Stimulated activated CD8-positive, alpha-beta memory T cell treated with anti-CD3 and anti-CD28 coated beads, Interleukin-4, amount 100 ng/mL, for 4 hours (primary cell): ENCODE measurements at places on chromosomes 1 and 21.

DNA sequence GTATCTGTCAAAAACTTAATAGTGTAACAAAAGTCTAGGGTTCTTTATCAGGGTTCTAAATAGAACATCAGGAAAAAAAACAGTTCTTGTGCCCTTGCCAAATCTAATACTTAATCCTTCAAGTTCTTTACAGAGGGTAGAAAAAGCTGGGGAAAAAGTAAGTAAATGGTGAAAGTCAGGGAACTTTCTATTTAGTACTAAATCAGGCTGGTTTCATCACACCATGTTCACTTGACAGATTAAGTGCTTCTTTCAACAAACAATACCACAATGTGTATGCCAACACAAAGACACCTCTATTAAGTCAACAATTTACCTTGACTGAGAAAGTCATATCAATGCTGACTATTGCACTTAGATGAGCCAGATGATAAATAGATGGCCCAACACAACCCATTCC is 9.7 kb downstream of the DBT start:
- no peak for DNase-seq

- DNase-seq: no peak
Measured at GRCh38 chr1:227215863-227216510, 102.3 kb downstream of the CDC42BPA start.

- no peak for DNase-seq
Measured at GRCh38 chr1:185439727-185440415, 122.8 kb upstream of the IVNS1ABP start.

DNA sequence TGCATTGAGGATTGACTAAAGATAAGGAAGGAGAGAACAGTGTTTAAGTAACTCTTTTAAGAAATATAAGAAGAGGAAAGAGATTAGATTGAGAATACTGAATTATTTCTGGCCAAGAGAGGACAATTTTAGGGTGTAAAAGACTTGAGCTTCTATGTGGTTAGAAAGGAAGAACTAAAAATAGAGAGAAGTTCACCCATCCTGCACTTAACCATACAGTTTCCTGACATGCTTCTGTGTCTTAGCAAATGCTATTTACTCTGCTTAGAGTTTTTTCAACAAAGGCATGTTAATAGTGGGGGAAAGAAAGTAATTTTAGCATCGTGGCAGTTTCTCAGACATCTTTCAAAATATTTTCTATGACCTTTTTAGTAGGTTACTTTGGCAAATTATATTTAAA is 122.8 kb upstream of the GPR52 start:
- no peak for DNase-seq

DNA sequence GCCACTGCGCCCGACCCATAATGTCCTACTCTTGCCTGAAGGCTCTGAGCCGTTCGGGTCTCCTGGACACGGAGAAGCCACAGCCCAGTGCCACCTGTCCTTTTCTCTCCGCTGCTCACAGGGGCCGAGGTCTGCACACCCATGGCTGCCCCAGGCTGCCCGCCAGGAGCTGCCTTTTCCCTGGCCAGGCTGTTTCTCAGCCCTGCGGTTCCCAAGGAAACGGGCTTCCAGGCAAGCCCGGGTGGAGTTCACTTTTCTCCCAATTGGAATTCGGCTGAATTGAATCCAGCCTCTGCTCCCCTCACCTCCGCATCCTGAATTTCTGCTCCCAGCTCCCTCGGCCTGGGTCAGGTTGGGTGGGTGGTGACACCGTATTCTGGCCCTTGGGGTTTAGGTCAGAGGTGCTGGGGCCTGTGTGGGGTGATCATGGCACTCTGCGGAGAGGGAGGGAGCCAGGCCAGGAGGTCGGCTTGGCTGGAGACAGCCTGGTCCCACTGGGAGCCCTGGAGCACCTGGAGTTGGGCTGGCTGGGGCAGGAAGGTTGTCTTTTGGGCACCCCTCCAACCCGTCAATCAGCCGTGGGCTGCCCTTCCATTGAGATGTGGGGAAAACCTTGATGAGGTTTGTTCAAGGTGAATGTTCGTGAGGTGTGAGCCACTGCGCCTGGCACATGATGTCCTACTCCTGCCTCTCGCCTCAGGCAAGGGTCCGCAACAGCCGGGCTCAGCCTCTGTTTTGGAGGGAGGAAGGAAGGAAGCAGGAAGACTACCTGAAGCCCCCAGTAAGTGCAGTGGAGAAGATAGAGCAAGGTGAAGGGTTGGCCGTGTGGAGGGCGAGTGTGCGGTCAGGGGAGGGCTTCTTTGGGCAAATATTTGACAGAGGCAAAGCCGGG is 25.1 kb downstream of the RRP1 start:
- no peak for DNase-seq
